ENCODE measurements at places on chromosomes 13 and 19. TPM values are rescaled to one million over a fixed set of nuclear protein-coding genes. Genes with fewer than 3 reads are reported as not detected.

Gene C19orf73
- 0.85 TPM for total RNA-seq

Gene CBARP
- total RNA-seq: 1.7 TPM

Gene PCDH9
- total RNA-seq: 11.3 TPM

Gene ODAD3
- 0.28 TPM for total RNA-seq

Gene PEX11G
- total RNA-seq: 6.2 TPM

Gene MAST1
- 3.4 TPM for total RNA-seq

Data from regular cardiac myocyte (primary cell).